GF-D8 (cell line): ENCODE measurements at places on chromosomes 7 and 10.
A peak's percentile ranks its signal among the peaks of the same experiment; 100 is the strongest.

DNA sequence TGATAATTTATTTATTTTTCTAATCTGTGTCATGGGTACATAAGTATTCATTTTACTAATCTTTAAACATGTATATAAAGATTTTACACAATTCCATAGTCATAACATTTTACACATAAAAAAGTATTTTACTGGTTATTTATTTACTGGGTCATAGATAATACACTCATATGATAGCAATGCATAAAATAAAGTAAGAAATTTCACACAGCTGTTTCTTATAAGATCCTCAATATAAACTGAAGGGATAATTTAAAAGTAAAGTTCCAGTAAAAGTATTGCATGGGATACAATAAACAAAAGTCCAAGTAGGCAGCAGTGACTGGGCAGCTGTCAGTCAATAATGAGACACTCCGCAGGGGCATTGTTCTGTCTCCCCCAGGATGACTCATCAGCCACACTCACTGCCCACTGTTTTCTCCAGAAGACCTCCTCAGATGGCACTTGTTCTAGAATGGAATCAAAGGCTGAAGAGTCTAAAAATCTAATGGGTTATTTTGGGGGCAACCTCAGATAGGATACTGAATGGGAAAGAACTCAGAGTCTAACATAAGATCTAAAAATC, 32.7 kb downstream of the DPY19L1 start:
- no peak for DNase-seq

DNA sequence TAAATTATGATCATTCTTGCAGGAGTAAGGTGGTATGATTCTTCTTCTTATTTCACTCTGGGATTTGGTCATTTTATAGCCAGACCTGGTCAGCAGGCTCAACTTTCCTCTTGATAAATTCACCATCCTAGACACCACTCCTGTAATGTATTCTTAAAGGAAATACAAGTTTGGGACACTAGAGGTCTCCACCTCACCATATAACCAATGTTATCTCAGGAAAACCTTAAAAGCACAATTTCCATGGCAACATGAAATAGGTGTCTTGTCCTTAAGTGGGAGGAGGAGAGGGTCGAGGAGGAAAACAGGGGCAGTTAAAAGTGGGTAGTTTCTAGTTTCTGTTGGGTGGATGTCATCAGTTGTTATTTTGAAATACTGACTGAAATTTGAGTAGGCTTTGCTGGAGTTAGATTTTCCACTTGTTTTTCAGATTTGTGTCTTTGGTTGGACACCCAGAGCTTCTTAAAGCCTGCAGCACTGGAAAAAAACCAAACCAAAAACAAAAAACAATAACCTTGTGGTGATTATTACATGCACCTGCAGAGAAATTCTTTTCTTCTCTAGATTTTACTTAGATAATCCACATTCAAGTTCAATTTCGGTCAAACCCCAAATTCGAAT, 163.1 kb downstream of the PRKCQ start:
- DNase-seq, result peak; percentile 34

DNA sequence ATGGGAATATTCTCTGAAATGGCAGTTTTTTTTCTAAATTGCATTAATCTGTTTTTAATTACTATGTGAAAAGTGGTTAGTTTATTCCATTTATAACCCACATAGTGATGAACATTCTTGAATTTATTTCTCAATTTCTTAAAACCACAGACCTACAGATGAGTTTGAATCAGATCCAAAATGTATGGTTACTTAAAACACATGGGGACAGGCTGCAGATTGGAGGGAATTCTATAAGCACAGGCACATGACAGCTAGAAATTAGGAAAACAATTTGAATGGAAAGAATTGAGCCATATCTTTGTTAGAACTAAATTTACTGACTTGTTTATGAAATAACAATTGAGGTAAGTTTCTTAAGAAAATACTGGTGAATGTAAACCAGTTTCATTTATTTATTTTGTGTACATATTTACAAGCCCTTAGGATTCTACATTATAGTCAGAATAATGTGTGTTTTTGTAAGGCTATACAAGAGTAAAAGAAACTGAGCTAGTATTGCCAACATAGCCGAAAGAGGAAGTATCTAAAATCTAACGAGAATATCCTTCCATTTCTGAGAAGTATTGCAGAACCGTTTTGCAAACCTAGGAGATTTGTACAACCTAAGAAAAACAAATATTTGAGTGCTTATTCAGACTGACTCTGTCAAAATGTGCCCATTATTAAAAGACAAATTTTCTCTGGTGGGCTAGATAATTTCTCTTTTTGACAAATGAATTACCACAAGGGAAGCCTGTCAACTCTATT, 434.3 kb upstream of the SEMA3D start:
- peak; percentile 90 for DNase-seq

- DNase-seq, result no peak
Measured at GRCh38 chr7:37592366-37592765, 91.2 kb upstream of the GPR141 start.

DNA sequence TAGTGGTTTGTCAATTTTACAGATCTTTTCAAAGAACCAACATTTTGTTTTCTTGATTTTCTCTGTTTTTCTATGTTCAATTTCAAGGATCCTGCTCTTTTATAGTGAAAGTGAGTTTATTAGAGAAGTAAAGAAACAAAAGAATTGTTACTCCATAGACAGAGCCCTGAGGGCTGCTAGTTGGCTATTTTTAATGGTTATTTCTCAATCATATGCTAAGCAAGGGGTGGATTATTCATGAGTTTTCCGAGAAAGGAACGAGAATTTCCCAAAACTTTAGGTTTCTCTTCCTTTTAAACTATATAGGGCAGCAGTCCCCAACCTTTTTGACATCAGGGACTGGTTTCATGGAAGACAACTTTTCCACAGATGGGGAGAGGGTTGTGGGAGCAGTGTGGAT, 165.0 kb downstream of the CCSER2 start:
- no peak for DNase-seq

- DNase-seq, result peak; percentile 79
Measured at GRCh38 chr10:104247513-104248146, 7.1 kb upstream of the GSTO1 start.
